ENCODE measurements at places on chromosomes 6 and 20.
A peak's percentile ranks its signal among the peaks of the same experiment; 100 is the strongest.

GRCh38 chr6:41877051-41877680, 18.0 kb downstream of the USP49 start:
- no peak for DNase-seq

DNA sequence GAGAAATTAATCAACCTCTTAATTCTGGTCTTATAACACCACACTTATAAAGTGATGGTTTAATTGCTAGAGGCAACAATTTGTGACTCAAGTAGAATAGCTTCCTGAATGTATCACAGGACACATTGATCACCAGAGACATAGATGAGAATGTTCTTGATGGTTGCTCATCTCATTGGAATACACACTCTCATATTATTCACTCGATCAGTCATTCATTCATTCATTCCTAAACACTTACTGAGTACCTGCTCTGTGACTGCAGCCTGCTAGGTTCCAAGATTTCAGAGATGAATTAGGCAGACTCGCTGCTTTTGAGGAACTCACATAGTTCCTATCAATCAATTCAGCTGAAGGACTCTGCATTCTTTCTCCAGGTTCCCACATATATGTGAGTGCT, 365.1 kb upstream of the SOX4 start:
- DNase-seq = peak; percentile 6

DNA sequence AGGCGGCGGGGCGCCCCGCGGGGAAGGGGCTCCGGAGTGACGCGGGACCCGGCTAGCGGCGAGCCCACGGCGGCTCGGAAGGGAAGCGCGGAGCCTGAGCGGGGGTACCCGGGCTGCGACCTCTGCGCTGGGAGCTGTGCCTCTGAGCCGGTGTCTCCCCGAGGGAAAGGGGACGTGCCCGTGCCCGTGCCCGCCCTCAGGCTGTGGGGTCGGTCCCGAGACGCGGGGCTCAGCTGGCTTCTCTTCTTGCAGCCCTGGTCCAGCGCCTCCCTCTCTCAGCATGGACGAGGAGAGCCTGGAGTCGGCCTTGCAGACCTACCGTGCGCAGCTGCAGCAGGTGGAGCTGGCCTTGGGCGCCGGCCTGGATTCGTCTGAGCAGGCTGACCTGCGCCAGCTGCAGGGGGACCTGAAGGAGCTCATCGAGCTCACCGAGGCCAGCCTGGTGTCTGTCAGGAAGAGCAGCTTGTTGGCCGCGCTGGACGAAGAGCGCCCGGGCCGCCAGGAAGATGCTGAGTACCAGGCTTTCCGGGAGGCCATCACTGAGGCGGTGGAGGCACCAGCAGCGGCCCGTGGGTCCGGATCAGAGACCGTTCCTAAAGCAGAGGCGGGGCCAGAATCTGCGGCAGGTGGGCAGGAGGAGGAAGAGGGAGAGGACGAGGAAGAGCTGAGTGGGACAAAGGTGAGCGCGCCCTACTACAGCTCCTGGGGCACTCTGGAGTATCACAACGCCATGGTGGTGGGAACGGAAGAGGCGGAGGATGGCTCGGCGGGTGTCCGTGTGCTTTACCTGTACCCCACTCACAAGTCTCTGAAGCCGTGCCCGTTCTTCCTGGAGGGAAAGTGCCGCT, 686 bp downstream of the ZGPAT start:
- no peak for DNase-seq

- no peak for DNase-seq
These were observed 29.8 kb upstream of the MOCS1 start for GRCh38 chr6:39964094-39964493.

DNA sequence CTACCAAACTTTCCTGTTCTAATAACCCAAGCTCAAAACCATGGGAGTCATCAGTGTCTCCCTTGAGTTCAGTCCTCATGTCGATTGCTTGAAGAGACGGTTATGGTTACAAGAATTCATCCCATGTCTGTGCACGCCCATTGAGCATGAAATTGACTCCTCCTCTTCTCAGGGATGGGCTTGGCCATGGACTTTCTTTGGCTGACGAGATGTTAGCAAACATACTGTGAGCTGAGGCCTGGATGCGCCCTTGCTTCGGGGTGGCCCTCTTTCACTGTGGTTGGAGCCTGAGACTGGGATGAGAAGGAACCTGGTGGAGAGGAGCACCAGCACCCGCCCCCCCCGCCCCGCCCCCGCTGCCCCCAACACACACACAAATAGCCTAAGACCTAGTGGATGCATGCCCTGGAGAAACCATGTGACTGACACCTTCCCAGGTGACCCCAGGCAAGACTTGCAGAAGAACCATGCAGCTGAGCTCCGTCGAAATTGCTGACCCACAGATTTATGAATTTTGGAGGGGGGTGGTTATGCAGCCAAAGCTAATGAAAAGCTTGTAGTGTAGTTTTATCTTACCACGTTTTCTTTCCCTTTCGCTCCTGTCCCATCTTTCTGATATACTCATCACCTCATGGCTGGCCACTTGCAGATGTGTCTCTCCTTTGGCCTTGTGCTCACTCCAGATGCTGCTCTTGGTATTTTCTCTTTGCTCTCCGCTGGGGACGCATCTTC, 231.4 kb downstream of the CDH4 start:
- no peak for DNase-seq

- no peak for DNase-seq
These were observed 187.5 kb upstream of the ECI2 start for GRCh38 chr6:4322846-4323309.

- DNase-seq = no peak
These were observed 6.5 kb upstream of the DST start for GRCh38 chr6:56649053-56649769.

GRCh38 chr20:13291157-13291556, 70.1 kb downstream of the ISM1 start:
- no peak for DNase-seq

- DNase-seq = no peak
These were observed 859 bp upstream of the ZFP57 start for GRCh38 chr6:29681811-29682210.

GRCh38 chr6:82237013-82237412, 10.5 kb downstream of the IBTK start:
- DNase-seq = peak; percentile 23

GRCh38 chr6:43091436-43091991, 15.4 kb downstream of the PTK7 start:
- no peak for DNase-seq

- no peak for DNase-seq
These were observed 376.6 kb downstream of the DHX35 start for GRCh38 chr20:39338469-39339376.

- DNase-seq = peak; percentile 57
These were observed 80.3 kb downstream of the GJA1 start for GRCh38 chr6:121515630-121516265.

All from astrocyte of the spinal cord (primary cell).